Stimulated activated CD4-positive, alpha-beta T cell treated with anti-CD3 and anti-CD28 coated beads, Interleukin-4, amount 100 ng/mL, for 24 hours (primary cell): ENCODE measurements at places on chromosomes 16 and 17.

GRCh38 chr17:72571813-72572396 is 451.1 kb downstream of the SOX9 start:
- no peak for DNase-seq

DNA sequence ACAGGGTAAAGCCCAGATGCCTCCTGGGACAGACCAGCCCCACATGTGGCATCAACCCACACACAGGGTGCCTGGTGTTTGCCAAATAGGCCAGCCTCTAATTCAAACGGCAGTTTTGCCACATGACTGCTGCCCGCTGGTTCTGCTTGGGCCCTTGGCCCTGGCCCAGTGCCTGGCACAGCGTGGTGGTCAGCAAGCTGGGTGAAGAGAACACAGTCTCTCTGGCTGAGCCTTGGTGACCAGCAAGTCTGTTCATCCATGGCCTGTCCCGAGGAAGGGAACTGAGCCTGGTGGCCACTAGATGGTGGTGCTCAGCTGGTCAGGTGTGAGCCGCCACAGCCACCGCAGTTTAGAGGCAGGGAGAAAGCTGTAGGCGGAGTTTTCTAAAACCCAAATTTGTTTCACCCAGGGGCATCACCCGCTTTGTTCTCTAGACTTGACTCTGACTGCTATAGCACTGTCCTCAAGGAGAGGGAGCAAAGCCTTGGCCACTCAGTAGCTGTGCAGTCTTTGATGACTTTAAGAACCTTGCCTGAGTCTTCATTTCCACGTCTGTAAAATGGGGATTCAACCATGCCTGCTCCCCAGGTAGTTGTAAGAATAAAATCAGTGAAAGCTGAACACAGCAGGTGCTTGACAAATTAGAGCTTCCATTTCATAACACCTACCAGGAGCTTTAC is 4.7 kb upstream of the GFAP start:
- DNase-seq, result peak; percentile 57

GRCh38 chr17:73921306-73921705 is 277.1 kb upstream of the SDK2 start:
- DNase-seq, result no peak

GRCh38 chr16:89322321-89323119 is 105.0 kb downstream of the ZNF778 start:
- DNase-seq, result no peak

DNA sequence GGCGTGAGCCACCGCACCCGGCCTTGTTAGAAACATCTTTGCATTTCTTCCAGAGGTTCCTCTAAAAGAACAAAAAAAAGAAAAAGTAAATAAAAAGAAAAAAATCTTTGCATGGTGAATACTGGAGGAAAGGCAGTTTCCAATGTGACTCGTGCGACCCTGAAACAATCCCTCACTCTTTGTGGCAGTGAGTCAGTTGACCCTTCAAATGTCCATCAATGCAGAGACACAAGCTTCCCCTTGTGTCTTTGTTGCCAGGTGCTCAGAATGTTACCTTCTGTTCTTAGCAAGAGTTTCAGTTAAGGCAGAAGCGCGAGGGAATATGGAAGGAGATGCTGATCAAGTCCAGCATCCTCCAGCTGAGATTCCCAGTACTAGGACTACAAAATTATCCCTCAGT is 16.4 kb downstream of the CACNG4 start:
- DNase-seq, result no peak

DNA sequence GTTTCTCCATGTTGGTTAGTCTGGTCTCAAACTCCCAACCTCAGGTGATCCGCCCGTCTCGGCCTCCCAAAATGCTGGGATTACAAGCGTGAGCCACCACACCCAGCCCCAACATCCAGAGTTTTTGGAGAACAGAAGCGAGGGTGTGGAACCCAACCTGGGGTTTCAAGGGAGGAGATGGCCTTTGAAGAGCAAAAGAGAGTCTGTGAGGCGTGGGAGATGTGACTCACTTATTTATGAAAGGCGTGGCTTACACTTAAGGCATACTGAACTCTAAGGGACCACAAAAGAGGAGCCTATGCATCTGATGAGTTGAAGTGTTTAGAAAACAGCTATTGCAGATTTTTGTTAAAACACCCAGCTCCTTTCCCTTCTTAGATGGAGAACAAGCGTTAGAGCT is 18.9 kb downstream of the ARSG start:
- DNase-seq, result peak; percentile 49

GRCh38 chr17:72691586-72691985 is 400.9 kb downstream of the SLC39A11 start:
- no peak for DNase-seq

DNA sequence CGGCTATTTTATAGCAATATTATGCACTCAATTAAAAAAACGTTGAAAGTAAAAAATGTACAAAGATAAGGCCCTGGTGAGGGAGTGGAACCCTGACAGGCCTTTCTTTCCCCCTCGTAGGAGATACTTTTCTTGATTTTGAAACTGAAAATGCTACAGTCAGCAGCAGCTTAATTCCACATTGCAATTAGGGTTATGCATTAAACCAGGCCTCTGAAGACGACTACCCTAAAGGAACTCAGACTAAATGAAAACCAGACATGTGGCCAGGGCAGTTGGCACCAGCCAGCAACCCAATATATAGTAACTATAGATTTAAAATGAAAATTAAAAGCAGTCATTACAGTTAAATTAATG is 463.2 kb upstream of the MAF start:
- DNase-seq, result no peak

GRCh38 chr16:55426865-55427484 is 52.0 kb upstream of the MMP2 start:
- no peak for DNase-seq

DNA sequence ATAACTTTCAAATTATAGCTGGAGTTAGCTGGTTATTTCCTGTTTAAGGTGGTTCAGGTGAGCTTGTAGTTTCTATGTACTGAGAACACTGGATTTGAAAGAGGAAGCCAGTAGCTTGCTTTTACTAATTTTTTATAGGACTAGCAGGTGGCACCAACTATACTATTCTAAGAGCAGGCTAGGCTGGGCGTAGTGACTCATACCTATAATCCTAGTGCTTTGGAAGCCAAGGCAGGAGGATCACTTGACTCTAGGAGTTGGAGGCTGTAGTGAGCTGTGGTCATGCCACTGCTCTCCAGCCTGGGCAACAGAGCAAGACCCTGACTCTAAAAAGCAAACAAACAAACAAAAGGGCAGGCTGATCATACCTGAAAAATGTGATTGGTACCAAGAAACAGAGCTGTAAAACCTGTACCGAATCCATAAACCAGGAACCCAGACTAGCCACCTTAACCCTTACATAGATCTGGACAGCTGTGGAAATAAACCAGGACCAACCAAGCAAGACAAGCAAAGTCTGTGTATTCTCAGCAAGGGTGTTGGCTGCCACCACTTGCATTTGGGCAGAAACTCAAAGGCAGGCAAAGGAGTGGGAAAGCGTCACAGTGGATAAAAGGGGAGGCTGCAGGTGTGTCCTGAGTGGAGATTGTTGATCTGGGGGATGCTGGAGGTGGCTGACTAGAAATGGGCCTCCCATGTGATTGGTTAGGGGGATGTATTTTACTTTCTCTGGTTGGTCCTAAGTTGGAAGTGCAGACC is 36.3 kb downstream of the SLC47A1 start:
- no peak for DNase-seq

DNA sequence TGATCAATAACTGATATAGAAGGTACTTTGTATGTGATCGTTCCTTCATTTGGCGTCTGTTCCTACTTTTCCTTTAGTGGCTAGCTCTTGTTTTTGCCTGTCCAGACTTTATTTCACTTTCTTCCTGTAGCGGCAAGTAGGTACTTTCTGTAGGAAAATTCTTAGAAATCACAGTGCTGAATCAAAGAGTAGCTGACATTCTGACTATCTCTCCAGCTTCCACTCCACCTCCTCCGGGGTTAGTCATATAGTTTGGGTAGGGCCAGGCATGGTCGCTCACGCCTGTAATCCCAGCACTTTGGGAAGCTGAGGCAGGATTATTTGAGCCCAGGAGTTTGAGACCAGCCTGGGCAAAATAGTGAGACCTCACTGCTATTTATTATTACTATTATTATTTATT is 29.9 kb upstream of the PAFAH1B1 start:
- no peak for DNase-seq

DNA sequence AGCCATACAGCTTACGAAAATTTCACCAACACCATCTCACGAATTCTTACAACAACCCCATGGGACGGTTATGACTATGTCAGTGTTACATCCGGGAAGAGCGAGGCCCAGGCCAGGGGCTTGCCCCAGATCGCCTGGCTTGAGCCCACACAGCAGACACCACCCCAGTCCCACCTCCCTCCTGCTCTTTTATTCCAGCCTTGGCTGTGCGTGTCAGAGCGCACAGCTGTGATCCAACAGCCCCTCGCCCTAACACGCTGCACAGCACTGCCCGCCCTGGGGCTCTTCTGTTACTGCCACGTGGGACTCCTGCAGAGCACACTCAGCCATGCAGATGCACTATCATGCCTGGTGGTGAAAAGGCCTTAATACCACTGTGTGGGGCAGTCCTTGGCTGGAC is 127.9 kb downstream of the ENGASE start:
- no peak for DNase-seq

- DNase-seq, result no peak
These were observed 10.3 kb downstream of the KANSL1 start for GRCh38 chr17:46182961-46183360.

DNA sequence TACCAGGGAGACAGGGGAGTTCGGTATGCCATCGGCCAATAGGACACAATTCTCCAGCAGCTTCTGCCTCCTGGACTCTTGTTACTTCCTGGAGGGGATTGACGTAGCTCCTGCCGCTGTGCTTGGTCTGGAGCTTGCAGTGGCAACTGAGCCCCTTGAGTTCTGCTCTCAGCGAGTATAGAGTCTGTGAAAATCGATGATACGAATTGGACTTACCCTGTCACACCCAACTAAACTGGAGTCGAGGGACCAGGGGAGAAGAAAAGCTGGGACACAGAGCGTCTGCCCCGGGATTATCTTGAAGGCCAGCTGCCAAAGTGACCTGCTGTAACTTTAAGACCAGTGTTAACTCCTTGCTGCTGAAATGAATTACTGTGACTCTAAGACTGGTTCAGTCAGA is 22.2 kb downstream of the SEC14L1 start:
- no peak for DNase-seq

- DNase-seq, result no peak
These were observed 69.2 kb downstream of the CDC27 start for GRCh38 chr17:47119746-47120520.

DNA sequence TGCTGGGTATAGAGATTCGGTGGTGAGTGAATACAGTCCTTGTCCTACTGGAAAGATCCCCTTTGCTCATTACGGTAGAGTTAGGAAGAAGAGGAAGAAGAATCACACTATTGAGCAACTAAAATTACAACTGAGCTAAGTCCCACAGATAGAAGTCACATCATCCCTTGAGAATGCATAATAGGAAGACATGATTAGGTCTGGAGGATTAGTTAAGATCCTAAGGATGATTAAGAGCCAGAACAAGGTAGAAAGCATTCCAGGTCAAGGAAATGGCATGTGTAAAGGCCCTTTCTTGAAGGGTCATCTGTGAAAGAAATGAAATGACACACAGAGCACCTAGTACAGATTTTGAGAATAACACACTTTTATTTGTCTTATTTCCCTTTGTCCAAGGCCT is 503.5 kb downstream of the HAPSTR1 start:
- no peak for DNase-seq

GRCh38 chr16:89593841-89594240 is 18.3 kb downstream of the CPNE7 start:
- DNase-seq, result peak; percentile 34

GRCh38 chr17:41492351-41492750 is 2.6 kb upstream of the KRT36 start:
- DNase-seq, result no peak

DNA sequence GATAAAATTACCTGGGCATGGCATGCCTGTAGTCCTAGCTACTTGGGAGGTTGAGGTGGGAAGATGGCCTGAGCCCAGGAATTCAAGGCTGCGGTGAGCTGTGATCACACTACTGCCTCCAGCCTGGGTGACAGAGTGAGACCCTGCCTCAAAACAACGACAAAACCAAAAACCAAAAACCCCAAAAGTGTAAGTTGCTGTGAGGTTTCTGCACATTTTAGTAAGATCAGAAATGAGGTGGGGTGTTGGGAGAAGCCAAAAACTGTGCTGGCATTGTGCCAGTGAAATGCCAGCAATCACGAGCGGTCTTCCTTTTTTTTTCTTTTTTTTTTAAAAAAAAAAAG is 114.6 kb downstream of the PITPNC1 start:
- no peak for DNase-seq

- DNase-seq, result no peak
These were observed 98.5 kb downstream of the SOX9 start for GRCh38 chr17:72219137-72219823.

GRCh38 chr17:32976131-32976530 is 15.5 kb upstream of the SPACA3 start:
- no peak for DNase-seq

- DNase-seq, result no peak
These were observed 6.3 kb upstream of the CD7 start for GRCh38 chr17:82323514-82324234.

GRCh38 chr16:11389631-11390565 is 44.6 kb downstream of the RMI2 start:
- no peak for DNase-seq

DNA sequence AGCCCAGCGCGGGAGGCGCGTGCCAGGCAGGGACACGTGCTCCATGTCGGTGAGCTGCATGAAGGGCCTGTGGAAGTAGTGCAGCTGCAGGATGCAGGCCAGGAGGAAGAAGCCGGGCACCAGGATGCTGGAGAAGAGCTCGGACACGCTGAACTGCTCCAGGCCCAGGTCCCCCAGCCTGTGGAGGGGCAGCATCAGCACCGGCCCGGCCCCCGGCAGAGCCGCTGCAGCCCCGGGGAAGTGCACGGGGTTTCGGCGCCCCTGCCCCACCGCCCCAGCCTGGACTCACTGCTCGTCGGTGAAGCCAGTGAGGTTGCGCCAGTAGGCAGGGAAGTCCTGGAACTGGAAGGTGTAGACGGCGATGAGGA is 28.0 kb downstream of the CTU2 start:
- no peak for DNase-seq

GRCh38 chr16:4866586-4866985 is 19.3 kb downstream of the UBN1 start:
- DNase-seq, result no peak

GRCh38 chr17:18933102-18934058 is 18.6 kb upstream of the SLC5A10 start:
- DNase-seq, result no peak

- DNase-seq, result no peak
These were observed 26.1 kb upstream of the ABCA8 start for GRCh38 chr17:68981288-68981687.

GRCh38 chr17:50055426-50056216 is at the start of gene ITGA3:
ITGA3 (plus strand) TSS chr17:50056110; CDS start chr17:50056440, 330 bp downstream.
- DNase-seq, result peak; percentile 60
